Occipital lobe (tissue), 3 donors: ENCODE measurements at places on chromosomes 3 and 15. TPM values are rescaled to one million over a fixed set of nuclear protein-coding genes. Genes with fewer than 3 reads are reported as not detected.
A peak's percentile ranks its signal among the peaks of the same experiment; 100 is the strongest.

The DLL4 gene
- total RNA-seq: 4.8 TPM

The DNAJB11 gene
- total RNA-seq: 34.9 TPM

The PLA2G4E gene
- total RNA-seq: not detected

The CPNE9 gene
- total RNA-seq: 0.31 TPM

The SAXO2 gene
- 4.1 TPM for total RNA-seq

The FOXL2NB gene
- 0.16 TPM for total RNA-seq

The MESP2 gene
- total RNA-seq: not detected

- DNase-seq: no peak
These were observed 213.8 kb upstream of the C2CD4B start for GRCh38 chr15:62378772-62379498.

GRCh38 chr15:63491116-63491827 lies 13.1 kb upstream of the USP3 start:
- DNase-seq: no peak

GRCh38 chr15:62475591-62475990 lies 310.5 kb upstream of the C2CD4B start:
- DNase-seq: no peak

GRCh38 chr15:68417051-68417450 lies 14.9 kb downstream of the ITGA11 start:
- DNase-seq: no peak

GRCh38 chr15:80099241-80099640 lies 39.8 kb downstream of the ZFAND6 start:
- no peak for DNase-seq

DNA sequence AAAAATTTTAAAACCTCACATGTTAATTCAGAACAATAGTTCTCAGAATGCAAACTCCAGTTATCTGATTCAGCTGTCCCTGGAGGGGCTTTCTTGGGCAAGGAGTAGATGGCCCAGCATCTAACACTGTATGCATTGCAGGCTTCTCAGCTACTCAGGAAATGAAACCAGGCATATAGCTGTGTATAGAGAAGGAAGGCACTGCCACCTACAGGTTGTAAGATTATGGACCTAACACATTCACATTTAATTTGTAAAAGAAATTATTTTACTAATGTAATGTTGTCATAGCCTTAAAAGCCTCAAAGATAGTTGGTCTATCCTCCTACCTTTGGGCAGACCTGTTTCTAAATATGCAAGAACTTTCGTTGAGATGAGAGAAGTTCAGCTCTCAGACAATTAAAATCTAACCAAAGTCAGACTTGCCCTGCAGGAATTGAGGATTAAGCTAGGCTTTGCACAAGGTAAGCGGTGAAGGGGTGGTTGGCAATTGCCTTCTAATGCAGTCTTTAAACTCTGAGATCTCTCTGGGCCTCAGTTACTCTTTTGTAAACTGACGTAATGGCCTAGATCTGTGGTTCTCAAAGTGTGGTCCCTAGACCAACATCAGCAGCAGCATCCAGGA lies 132.8 kb upstream of the SLC24A5 start:
- no peak for DNase-seq

DNA sequence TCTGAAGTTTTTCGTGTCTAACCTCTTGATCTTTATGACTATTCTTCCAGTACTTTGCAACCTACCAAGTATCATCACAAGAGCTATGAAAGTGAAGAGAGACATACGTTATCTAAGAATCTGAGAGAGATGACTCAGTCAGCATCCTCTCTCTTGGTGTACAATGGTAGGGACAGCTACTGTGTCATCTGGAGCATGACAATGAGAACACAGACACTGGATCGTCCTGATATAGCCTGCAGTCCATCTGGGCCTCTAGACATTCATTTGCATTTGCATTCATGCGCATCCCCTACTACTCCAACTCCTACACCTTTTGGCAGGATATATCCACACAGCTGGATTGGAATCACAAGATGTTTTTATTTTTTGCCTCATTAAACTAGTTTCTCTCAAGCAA lies 115.2 kb downstream of the PEX5L start:
- DNase-seq: peak; percentile 42

DNA sequence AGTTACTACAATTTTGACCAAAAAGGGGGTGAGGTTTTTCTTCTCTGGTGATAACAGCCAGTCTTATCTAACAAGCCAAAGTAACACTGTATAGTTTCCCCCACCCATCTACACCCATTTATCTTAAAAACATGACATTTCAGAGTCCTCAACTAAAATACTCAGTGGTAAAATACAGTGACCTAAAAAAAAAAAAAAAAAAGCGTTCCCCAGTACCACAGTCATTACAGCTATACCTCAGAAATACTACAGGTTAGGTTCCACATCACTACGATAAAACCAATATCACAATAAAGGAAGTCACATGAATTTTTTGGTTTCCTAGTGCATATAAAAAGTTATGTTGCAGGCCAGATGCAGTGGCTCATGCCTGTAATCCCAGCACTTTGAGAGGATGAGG lies 13.8 kb downstream of the DENND4A start:
- no peak for DNase-seq

GRCh38 chr3:18758047-18758704 lies 333.0 kb upstream of the SATB1 start:
- no peak for DNase-seq

DNA sequence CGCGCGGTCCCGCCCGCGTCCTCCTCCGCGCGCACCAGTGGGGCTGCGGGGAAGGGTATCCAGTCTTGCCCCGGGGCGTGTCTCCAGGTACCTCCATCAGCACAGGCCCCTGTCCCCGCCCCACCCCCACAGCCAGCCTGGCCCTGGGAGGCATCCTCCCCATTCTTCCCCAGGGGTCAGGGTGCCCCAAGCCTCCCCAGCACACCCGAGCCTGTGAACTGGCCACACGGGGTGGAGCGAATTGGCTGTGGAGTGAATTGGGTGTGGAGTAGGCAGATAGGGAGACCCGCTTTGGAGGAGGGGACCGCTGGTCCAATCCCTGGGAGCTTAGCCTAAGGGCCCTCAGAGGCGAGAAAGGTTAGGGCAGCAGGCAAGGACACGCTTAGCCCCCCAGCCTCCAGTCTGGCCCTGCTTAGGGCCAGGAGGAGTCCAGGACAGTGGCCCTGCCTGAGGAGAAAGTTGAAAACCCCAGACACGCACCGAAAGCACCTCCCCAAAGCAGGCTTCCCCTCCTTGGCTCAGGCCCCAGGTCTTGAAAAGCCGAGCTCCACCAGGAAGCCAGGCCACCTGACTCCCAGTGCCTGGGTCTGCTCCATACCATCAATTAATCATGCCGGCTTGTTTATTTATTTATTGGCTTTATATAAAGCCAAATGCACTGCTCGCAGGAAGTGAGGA lies 107.7 kb upstream of the SLC6A11 start:
- no peak for DNase-seq

DNA sequence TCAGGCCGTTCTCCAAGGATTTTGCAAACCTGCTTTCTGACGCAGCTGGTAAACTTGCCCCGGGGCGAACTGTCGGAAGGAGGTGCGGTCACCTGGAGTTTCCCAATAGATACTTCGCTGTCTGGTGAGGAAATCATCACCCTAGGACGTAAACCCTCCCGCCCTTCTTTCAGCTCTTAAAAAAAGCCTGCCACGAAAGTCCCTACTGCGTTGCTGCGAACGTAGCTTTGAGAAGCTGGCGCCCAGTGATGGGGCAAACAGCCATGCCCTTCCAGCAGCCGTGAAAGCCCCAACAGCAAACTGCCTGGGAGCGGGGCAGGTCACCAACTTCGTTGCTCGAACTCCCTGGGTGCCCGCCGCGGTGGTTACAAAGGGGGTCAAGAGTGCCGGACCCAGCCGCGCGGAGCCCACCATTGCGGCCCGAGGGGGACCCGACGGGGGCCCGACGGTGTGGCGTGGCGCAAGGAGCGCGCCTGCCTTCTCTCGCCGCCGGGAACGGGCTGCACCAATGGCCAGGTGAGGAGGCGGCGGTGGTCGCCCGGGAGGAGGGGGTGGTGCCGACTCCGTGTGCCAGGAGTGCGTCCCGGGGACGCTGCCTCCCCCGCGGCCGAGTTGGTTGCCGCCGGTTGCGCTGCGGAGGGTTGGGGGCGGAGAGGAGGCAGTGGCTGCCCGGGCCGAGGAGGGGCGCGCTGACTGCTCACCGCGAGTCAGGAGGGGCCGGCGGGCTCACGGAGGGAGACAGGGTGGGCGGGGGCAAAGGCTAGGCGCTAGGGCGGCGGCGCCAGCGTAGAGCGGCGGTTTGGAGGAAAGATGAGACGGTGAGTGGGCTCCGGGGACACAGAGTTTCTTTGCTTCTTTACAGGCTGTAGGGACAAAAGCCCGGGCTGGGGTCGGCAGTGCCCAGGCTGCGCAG lies at the start of gene PHLDB2:
Gene PHLDB2 (plus strand): TSS at position 205 of the 913 bp plus-strand sequence. CDS start 24,813 bp downstream, outside the sequence.
- DNase-seq: no peak

GRCh38 chr3:29454161-29454611 lies 173.3 kb downstream of the RBMS3 start:
- DNase-seq: no peak

DNA sequence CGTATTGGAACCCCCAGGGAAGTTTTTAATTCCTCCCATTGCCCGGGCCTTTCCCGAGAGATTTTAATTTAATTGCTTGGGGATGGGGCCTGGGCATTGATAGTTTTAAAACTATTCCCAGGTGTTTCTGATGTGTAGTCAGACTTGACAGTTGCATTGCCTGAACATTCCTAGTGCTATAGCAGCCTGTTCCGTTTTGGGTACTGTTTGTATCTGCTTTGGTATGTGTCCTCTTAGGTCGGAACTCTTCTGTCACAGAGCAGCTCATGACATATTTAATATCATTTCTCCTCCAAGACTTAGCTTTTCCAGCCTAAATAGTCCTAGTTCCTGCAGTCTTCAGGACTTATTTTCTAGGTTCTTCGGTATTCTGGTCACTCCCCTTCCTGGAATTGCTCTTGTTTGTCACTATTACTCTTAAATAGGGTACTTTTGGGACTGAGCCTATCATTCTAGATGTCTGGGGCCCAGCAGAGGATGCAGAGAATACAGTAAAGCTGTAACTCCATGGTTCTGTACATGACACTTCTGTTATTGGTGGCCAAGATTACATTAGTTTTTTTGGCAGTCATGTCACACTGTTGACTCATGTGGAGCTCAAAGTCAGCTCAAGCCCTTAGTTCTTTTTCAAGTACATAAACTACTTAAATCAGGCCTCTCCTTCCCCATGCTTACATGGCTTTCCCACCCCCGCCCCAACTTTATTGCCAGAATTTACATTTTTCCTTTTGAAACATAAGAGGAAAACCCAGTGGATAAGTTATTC lies 81.5 kb downstream of the BBX start:
- DNase-seq: no peak

DNA sequence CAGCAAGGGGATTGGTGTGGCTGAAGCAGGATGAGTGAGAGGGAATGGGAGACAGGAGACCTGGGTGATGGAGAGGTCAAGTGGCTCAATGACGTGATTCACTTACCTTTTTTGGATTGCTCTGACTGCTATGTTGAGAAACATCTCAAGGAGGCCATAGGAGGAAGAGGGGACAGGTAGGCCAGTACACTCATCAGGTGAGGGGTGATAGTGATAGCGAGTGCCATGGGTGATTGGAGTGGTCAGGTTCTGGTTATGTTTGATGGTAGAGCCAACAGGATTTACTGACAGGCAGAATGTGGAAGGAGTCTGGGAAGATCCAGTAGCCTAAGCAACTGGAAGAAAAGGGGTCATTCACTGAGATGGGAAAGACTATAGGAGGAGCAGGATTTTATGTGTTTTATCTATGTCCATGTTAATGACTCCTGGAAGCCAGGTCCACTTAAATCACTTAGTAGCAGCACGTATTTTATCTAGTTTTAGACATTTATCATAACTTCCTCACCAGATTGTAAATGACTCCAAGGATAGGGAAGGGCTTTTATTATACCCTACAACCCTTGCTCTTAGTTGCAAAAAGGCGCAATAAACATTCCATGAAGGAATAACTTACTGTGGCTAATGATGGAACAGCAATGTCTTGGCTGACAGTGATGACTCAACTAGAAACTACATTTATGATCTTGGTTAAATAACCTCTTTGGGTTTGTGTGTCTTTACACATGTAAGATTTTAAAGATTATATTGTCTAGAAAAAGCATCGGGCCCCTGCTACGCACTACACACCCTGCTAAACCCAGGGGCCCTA lies 119.8 kb upstream of the RNF7 start:
- no peak for DNase-seq

DNA sequence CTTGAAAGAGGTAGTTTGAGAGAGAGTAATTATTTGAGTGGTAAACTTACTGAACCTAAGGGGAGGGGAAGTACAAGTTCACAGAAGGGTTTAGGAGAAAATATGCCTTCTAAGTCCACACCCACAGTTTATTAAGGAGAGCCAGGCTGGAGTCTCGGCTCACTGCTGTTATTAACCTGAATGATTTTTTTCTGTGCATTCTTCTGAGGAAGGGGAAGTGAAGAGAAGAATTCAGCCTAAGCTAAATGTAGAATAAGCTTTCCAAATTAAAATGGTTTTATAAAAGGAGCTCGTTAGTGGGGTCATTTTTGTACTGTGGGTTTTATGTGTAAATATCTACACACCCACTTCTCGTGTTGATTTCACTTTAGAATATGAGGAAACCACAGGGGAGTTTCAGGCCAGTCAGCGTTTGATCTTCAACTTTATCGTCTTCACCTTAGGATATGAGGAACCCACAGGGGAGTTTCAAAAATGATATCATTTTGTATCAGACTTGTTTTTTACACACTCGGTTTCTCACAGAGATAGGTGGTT lies 1.5 kb downstream of the WHAMM start:
- DNase-seq: no peak

DNA sequence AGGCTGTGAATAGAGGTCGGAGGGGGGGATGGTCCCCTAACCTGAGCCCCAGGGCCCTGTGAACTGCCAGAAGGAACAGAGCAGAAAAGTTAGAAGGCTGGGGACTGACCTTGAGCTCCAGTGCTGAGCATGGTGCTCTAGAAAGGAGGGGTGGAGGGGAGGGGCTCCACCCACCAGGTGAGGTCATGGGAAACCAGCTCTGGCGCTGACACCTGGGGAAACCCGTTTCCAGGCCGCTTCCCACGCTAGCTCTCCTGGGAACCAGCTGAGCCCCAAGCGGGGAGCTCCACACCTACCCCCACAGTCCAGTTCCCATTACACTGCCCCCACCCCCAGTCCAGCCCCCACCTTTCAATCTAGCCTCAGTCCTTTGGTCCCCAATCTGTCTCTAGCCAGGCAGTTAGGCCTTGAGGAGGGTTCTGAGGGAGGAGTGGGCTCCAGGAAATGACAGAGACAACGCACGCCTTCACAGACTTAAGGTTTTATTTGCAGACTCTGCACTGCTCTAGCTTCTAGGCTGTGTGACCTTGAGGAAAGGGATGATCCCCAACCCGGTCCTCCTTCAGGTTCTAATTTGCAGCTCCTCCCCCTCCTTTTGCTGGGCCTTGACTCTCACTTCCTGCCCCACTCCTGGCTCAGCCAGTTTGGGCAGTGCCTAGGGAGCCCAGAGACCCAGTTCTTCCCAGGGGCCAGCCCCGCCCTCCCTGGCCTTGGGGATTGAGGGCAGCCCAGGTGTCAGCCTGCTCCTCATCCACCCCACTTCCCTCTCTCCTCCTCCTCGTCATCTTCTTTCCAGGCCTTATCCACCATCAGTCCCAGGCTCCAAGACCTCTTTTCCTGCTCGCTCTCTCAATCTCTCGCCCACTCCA lies 2.1 kb downstream of the RHOV start:
- no peak for DNase-seq

DNA sequence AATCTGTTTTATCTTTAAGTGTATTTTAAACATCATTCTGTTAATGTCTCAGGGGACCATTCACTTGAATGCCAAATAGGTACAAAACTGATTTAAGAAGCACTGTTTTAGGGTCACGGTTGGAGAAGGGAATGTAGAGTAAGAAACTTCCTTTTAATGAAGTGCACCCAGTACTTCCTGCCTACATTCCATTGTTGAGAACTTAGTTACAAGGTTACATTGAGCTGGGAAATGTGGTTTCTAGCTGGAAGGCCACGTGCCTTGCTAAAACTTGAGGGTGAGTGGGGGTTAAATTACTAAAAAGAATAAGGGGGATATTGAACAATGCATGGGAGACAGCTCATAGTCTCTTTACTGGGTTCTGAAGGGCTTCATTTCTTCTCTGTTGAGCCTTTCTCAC lies 78.3 kb upstream of the TBC1D5 start:
- DNase-seq: no peak
